GM06990 (cell line): ENCODE measurements at places on chromosomes 2 and 18.

- no peak for DNase-seq
Measured at GRCh38 chr2:240257940-240258580, 117.6 kb upstream of the OTOS start.

DNA sequence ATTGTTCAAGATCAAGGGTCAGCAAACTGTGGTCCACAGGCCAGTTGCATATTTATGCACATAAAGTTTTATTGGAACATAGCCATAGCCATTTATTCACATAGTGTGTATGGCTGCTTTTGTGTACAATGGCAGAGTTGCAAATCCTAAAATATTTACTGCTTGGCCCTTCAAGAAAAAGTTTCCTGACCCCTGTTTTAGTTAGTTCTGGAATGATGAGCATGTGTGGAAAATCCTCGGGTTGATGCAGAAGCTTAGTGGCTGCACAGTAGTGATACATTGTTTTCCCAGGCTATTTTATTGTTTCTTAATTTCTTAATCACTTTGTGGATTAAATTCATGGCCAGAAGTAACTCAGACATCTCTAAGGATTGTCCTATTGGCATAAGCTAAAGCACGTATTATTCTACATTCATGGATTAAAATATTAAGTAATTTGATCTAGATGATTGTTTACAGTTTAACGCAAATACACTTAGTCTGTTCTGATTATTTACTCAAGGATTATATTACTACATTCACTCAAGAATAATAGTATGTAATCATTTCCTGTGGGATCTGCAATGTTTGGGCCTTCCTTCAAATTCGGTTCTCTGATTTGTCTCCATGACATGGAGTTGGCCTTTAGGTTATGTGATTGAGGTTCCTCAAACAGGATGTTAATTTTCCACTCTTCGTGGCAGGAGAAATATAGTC lies 165.5 kb downstream of the TMEM247 start:
- DNase-seq, result no peak

DNA sequence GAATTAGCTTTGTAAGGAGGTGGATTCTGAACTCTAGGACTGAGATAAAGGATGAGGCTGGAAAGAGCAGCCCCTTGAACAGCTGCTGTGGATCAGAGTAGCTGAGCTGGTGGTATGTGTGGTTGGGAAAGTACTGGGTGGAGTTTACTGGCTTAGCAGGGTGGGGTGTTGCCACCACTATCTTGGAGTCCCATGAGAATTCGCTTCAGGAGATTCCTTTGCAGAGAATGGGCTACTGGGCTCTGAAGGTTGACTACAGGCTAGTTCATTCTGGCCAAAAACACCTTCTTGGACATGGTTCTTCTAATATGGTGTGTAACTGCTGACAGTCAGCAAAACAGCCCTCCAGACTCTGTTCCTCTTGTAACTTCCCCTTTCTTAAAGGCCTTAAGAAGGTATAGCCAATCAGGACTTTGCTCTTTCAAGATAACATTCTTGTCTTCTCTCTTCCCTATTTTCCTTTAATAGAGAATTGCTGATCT lies 52.7 kb downstream of the TET3 start:
- peak; percentile 35 for DNase-seq

- DNase-seq, result no peak
Measured at GRCh38 chr2:224162122-224162521, 123.0 kb upstream of the SERPINE2 start.

DNA sequence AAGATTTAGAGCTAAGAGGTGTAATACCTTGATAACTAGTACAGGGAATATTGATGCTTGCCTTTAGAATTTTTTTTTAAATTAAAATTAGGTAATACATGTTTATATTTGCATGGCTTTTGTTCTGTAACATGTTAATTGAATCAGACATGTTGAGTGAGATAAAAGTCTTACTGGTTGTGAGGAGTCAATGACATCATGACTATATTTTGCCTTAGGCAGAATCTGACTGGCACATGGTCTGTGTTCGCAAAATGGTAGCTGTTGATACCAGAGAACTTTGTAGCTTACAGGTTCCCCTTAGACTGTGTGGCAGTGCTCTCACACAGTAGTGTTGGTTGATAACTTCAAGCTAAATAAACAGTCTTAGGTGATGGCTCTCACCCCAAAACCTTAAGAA lies 199.7 kb downstream of the PTPRM start:
- no peak for DNase-seq

GRCh38 chr2:102591491-102592045 lies 27.8 kb upstream of the SLC9A2 start:
- no peak for DNase-seq

GRCh38 chr18:64401268-64402060 lies 252.6 kb upstream of the LINC00305 start:
- DNase-seq, result no peak

GRCh38 chr18:58698701-58699193 lies 27.5 kb downstream of the MALT1 start:
- no peak for DNase-seq
